GM23248 (cell line): ENCODE measurements at places on chromosomes 7 and 10. TPM values are rescaled to one million over a fixed set of nuclear protein-coding genes. Genes with fewer than 3 reads are reported as not detected.

DNA sequence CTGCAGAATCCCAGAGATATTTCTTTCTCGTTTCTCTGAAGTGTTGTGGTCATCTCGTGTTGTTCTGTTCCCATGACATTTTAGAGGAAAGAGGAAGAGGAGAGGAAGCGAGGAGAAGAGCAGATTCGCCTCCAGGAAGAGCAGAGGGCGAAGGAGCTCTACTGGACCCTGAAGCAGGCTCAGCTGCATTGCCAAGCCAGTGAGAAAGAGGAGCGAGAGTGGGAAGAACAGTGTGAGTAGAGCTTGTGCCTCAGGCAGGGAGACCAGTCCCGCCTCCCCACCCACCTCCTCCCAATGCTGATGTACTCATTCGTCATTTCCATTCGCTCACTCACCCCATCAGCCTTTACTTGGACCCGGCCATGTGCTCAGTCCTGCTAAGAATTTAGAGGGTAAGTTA, 50.8 kb downstream of the SH2D4B start:
- no peak overlapping the region for H3K4me3 ChIP-seq
- no peaks in the 10 kb centered on the region for H3K36me3 ChIP-seq
- H3K27me3 ChIP-seq = 0 out of 2 replicates have a peak, but pooled peaks cover 6% of the 10 kb centered on the region

- H3K4me3 ChIP-seq = no peak overlapping the region
- no peaks in the 10 kb centered on the region for H3K27me3 ChIP-seq
- no peak overlapping the region for H3K27ac ChIP-seq
Observed at GRCh38 chr7:30816645-30817370, 45.6 kb downstream of the MINDY4 start.

- no peak overlapping the region for H3K27ac ChIP-seq
- peaks cover 11% of the 10 kb centered on the region; the same call in 1 of the 2 replicates for H3K4me1 ChIP-seq
- DNase-seq = no peak
- H3K4me3 ChIP-seq = no peak overlapping the region
- no peaks in the 10 kb centered on the region for H3K36me3 ChIP-seq
Observed at GRCh38 chr7:47636081-47636432, 54.1 kb upstream of the TNS3 start.

DNA sequence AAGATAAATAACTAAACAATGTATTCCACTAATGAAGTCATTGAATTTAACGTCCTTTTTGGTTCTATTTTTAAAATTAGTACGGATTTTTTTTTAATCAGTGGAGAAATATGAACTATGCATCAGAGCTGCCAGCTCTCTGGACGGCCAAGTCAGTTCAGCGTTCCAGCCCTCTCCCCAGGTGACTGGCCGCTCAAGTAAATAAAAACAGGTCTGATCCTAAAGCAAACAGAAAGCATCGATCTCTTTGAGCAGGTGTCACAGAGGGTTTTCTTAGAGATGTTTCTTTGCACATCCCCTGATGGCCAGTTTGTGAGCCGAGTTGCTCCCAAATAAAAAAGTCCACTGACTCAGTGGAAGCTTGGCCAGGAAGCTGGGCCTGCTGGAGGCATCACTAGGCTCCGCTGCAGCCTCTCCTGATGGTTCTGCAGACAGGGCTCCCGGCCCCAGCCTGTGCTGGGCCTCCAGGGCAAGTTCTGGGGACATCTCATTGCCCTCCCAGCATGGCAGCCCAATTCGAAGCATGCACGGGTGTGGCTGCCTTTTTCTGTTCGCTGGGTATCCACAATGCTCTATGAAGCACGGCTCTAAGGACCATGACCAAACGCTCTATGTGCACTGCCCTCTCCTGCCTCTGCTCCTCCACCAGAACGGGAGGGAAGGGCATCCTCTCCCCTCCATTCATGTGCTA, 74.7 kb upstream of the PPP2R2D start:
- H3K27ac ChIP-seq = no peak overlapping the region
- no peaks in the 10 kb centered on the region; the same call in 1 of the 2 replicates for H3K27me3 ChIP-seq
- H3K4me3 ChIP-seq = no peak overlapping the region
- no peaks in the 10 kb centered on the region for H3K4me1 ChIP-seq

Gene GPER1
- total RNA-seq = 3.4 and 6.7 TPM in 2 replicates

- DNase-seq = peak; percentile 79
- H3K27me3 ChIP-seq = no peaks in the 10 kb centered on the region
- H3K27ac ChIP-seq = peak overlapping the region; percentile 4; the same call in 1 of the 2 replicates
- no peak overlapping the region for H3K4me3 ChIP-seq
- H3K36me3 ChIP-seq = no peaks in the 10 kb centered on the region
Observed at GRCh38 chr10:122441961-122442360, 12.5 kb upstream of the ARMS2 start.

- no peaks in the 10 kb centered on the region for H3K36me3 ChIP-seq
- no peaks in the 10 kb centered on the region for H3K27me3 ChIP-seq
- no peak overlapping the region for H3K27ac ChIP-seq
- H3K4me3 ChIP-seq = no peak overlapping the region
- H3K4me1 ChIP-seq = no peaks in the 10 kb centered on the region
- peak; percentile 7 for DNase-seq
Observed at GRCh38 chr7:129385116-129385515, 49.1 kb upstream of the STRIP2 start.

GRCh38 chr10:43961523-43962345, 313.1 kb upstream of the ZNF32 start:
- H3K4me3 ChIP-seq = no peak overlapping the region
- H3K4me1 ChIP-seq = peaks cover 9% of the 10 kb centered on the region; the same call in 1 of the 2 replicates
- H3K36me3 ChIP-seq = no peaks in the 10 kb centered on the region
- no peaks in the 10 kb centered on the region for H3K27me3 ChIP-seq
- H3K27ac ChIP-seq = no peak overlapping the region
- DNase-seq = no peak

Gene C10orf53
- total RNA-seq = not detected in 2 replicates

GRCh38 chr7:28483908-28484605, 71.7 kb downstream of the CREB5 start:
- no peaks in the 10 kb centered on the region for H3K27me3 ChIP-seq
- no peaks in the 10 kb centered on the region for H3K36me3 ChIP-seq
- no peak overlapping the region for H3K4me3 ChIP-seq
- peak; percentile 90 for DNase-seq
- H3K4me1 ChIP-seq = peaks cover 58% of the 10 kb centered on the region

DNA sequence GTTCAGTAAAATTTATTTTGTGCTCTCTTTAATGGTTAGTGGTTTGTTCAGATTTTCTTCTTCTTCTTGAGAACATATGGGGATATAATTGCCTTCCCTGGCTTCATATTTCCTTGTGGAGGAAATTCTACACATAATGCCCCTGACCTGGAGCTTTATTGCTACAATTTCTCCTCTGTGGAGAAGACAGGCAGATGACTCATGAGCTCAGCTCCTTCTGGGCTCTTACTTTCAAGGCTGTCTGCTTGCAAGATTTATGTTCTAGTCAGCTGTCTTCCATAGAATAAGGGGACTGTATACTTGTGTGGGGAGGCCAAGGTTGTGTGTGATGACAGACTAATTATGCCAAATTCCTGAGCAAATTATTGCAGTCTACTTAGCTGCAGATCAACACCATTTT, 1.6 kb downstream of the LRRD1 start:
- H3K36me3 ChIP-seq = no peaks in the 10 kb centered on the region
- DNase-seq = peak; percentile 38
- 0 out of 2 replicates have a peak, but pooled peaks cover 4% of the 10 kb centered on the region for H3K4me1 ChIP-seq

- no peaks in the 10 kb centered on the region for H3K36me3 ChIP-seq
- peaks cover 18% of the 10 kb centered on the region for H3K4me1 ChIP-seq
- peak overlapping the region; percentile 57 for H3K4me3 ChIP-seq
- peak; percentile 44 for DNase-seq
Observed at GRCh38 chr7:148894591-148894990, 10.5 kb upstream of the EZH2 start.

- H3K4me3 ChIP-seq = no peak overlapping the region
- H3K4me1 ChIP-seq = no peaks in the 10 kb centered on the region
- no peak overlapping the region for H3K27ac ChIP-seq
- H3K36me3 ChIP-seq = no peaks in the 10 kb centered on the region
- H3K27me3 ChIP-seq = no peaks in the 10 kb centered on the region
- no peak for DNase-seq
Observed at GRCh38 chr10:66805612-66806011, 120.2 kb upstream of the LRRTM3 start.

DNA sequence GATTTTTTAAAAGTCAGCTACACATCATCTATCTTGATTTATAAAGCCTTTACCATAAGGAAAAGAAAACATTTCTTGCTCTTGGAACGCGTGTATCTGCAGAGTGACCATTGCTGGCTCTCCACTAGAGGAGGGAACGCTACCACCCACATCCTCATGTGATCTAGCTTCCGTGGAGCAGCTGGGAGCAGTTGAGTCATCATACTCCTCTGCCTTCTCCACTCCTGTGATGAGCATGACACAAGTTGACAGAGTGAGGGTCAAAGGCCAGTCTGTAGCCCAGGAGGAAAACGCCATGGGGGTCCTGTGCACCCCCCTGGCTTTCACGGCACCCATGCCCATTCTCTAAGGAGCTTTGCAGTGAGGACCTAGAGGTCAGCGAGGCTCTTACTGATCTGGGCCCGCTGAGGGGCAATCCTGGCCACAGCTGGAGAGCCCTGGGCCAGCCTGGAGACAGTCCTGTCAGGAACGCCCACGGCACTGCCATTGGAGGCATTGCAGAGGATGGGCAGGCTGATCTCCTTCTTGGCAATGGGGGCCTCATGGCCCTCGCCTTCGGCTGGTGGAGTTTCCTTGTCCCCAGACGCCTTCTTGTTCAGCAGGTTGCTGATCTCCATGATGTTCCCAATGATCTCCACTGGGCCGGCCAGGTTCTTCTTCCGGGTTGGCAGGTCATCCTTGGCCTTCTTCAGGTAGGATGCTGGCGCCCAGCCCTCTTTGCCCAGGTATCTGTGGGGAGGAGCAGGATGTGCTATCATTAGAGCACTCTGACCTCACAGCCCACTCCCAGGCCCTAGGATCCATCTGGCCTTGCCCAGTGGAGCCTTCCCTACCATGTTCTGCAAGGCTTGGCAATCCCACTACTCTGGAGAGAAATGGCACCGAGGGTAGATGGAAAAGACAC, 119.2 kb downstream of the NEURL1 start:
- H3K4me1 ChIP-seq = peaks cover 50% of the 10 kb centered on the region
- DNase-seq = peak; percentile 95
- peaks cover 45% of the 10 kb centered on the region for H3K36me3 ChIP-seq

GRCh38 chr10:70880077-70880534, 8.3 kb downstream of the PCBD1 start:
- no peaks in the 10 kb centered on the region for H3K4me1 ChIP-seq
- H3K4me3 ChIP-seq = no peak overlapping the region
- peaks cover 15% of the 10 kb centered on the region for H3K36me3 ChIP-seq
- DNase-seq = peak; percentile 82
- no peak overlapping the region for H3K27ac ChIP-seq

DNA sequence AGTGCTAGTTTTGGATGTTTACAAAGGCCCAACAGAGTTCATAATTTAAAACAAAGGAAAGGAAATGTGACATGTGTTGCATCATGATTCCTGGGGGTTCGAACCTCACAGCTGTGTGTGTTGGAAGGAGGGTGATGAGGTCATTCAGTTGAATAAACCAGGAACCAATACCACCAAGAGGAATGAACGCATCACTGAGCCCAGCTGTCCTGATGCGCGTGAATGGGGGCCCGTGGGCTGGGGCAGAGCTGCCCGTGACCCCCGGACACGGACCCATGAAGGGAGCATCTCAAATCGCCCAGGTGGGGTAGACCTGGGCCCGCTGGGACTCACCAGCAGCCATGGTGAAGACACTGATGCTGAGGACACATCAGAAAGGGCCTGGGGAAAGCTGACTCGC, 33.0 kb downstream of the BRI3 start:
- no peaks in the 10 kb centered on the region for H3K36me3 ChIP-seq
- no peak overlapping the region for H3K27ac ChIP-seq

Gene SH2D4B
- total RNA-seq = not detected in 2 replicates

DNA sequence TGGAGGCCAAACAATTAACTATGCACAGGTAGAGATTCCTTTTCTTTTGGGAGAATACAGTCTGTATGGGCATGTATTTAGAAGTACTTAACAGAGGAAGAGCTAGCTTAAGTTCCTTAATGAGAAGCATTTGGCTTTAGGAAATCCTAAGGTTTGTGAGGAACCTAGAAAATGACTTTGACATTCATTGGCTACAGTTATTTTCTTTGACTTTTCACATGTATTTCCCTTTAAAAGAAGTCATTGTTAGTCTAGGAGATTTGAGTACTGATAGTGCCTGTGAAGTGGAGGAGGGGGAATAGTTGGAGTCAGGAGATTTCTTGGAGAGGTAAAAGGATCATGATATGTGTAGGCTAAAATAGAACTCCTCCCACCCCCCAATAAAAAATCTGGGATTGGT, 3.6 kb downstream of the HELLS start:
- no peaks in the 10 kb centered on the region for H3K27me3 ChIP-seq
- no peak for DNase-seq
- no peaks in the 10 kb centered on the region for H3K36me3 ChIP-seq
- no peak overlapping the region for H3K27ac ChIP-seq
- no peak overlapping the region for H3K4me3 ChIP-seq
- H3K4me1 ChIP-seq = peaks cover 8% of the 10 kb centered on the region; the same call in 1 of the 2 replicates

Gene HHEX
- 0.13 and 0.54 TPM in 2 replicates for total RNA-seq

GRCh38 chr10:104297697-104298660, 29.0 kb downstream of the GSTO2 start:
- peaks cover 32% of the 10 kb centered on the region for H3K4me1 ChIP-seq
- peak; percentile 46 for DNase-seq
- H3K27ac ChIP-seq = peak overlapping the region; percentile 100; the same call in 1 of the 2 replicates
- H3K36me3 ChIP-seq = no peaks in the 10 kb centered on the region
- no peaks in the 10 kb centered on the region for H3K27me3 ChIP-seq

Gene LAMB4
- total RNA-seq = not detected in 2 replicates

Gene ZNF488
- not detected in 2 replicates for total RNA-seq

- H3K36me3 ChIP-seq = no peaks in the 10 kb centered on the region
- DNase-seq = peak; percentile 9
- H3K4me3 ChIP-seq = peak overlapping the region; percentile 67
- no peaks in the 10 kb centered on the region for H3K27me3 ChIP-seq
- H3K27ac ChIP-seq = peak overlapping the region; percentile 53
Observed at GRCh38 chr7:47537716-47538675, 43.9 kb downstream of the TNS3 start.

GRCh38 chr10:122348512-122348911, 26.0 kb upstream of the PLEKHA1 start:
- H3K27ac ChIP-seq = no peak overlapping the region
- no peak overlapping the region for H3K4me3 ChIP-seq
- peaks cover 6% of the 10 kb centered on the region; the same call in 1 of the 2 replicates for H3K4me1 ChIP-seq
- no peaks in the 10 kb centered on the region; the same call in 1 of the 2 replicates for H3K27me3 ChIP-seq

DNA sequence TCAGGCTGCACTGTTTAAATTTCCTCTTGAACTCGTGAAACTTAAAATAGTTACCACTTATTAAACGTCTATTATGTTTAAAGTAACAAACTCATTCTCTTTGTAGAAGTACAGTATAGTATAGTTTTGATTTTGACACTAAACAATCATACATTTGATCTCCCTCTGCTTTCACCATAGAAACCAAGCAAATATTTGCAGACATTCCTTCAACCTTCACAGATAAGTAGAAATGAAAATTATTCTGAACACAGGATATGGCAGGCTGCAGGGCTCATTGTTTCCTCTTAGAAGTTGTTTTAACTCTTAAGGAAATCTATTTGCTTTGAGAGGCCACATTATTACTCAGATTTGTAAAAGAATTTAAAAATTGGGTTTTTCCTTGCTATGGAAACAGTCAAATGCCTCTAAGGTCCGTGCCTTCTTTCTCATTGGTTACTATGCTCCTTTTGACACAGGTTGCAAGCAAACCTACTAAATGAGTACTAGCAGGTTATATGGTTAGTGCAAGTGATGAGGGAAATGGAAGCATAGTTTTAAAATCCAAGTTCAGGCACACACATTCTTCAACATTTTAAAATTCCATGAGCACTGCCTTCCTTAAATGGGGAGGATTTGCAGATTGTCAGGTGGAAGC, 92.8 kb upstream of the FAM133B start:
- no peaks in the 10 kb centered on the region for H3K27me3 ChIP-seq
- DNase-seq = no peak
- H3K36me3 ChIP-seq = no peaks in the 10 kb centered on the region
- no peak overlapping the region for H3K4me3 ChIP-seq

- H3K27me3 ChIP-seq = no peaks in the 10 kb centered on the region
- H3K27ac ChIP-seq = no peak overlapping the region
- no peak overlapping the region for H3K4me3 ChIP-seq
- peaks cover 18% of the 10 kb centered on the region for H3K4me1 ChIP-seq
Observed at GRCh38 chr10:79392506-79393176, 45.4 kb downstream of the PPIF start.
